ENCODE measurements at places on chromosomes 7 and 10.
A peak's percentile ranks its signal among the peaks of the same experiment; 100 is the strongest.

GRCh38 chr10:29470843-29471543 is 163.8 kb downstream of the SVIL start:
- DNase-seq = peak; percentile 54

- DNase-seq = peak; percentile 57
These were observed 60.2 kb downstream of the CHST15 start for GRCh38 chr10:124032971-124033886.

- DNase-seq = no peak
These were observed 1519.6 kb downstream of the REEP3 start for GRCh38 chr10:65040796-65041195.

DNA sequence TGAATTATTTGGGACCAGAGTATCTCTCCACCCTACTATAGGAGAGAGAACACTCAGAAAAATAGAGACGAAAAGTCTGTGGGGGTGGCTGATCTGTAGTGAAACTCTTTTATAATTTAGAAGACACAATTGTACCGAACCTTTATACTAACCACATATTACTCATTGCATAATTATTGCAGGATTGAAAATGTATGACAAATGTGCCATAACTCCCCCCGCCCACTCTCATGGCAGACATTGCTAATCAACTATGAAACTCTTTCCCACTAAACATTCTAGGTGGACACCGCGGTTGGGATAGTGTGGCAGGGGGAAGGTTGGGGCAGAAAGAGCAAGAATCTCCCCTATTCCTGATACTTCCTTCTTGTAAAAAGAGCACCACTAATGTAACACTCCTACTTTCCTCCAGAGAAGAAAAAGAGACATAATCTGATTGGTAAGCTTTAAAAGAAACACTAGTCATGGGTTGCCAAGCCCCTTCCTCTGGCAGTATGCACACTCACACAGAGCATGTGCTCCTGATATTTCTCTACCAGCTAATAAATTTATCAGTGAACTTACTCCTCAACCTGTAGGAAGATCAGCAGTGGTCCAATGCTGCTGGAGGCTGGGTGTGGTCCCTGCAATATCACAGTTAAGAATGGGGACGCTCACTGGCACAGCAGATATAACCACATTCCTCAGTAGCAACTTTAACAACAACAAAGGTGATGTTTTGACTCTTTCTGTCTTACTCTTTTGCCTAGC is 18.7 kb upstream of the ARID5B start:
- peak; percentile 79 for DNase-seq

DNA sequence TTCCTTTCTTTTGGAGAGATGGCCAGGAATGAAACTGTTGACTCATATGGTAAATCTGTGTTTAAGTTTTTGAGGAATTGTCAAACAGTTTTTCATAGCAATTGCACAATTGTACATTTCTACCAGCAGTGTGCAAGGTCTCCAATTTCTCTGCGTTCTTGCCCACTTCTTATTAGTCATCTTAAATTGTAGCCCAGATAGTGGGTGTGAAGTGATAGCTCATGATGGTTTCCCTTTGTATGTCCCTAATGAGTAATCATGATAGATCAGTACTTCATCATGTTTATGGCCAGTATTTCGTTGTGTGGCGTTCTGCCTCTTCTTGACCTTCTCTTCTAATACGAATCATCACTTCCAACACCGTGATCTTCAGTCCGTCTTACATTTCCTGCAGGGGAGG is 136.3 kb downstream of the DOCK1 start:
- peak; percentile 96 for DNase-seq

- DNase-seq = no peak
These were observed 141.7 kb upstream of the COL1A2 start for GRCh38 chr7:94252971-94253370.

DNA sequence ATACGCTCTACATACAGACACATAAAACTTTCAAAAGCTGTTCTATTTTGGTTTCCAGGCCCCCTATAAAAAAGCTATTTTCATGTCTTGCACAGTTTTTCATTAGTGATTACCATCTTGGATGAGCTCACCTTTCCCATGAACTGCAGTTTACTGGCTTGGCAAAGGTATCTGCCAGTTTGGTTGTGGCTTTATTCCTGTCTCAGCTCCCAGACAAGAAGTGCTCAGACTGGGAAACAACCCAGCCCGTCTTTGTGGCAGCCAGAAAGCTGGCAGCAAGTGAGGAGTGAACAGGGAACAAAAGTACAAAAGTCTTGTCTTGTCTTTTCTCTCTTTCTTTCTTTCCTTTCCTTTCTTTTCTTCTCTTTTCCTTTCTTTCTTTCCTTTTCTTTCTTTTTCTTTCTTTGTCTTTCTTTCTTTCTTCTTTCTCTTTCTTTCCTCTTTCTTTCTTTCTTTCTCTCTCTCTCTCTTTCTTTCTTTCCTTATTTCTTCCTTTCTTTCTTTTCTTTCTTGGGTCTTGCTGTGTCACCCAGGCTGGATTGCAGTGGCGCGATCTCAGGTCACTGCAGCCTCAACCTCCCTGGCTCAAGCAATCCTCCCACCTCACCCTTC is 138.8 kb downstream of the CFAP58 start:
- no peak for DNase-seq

DNA sequence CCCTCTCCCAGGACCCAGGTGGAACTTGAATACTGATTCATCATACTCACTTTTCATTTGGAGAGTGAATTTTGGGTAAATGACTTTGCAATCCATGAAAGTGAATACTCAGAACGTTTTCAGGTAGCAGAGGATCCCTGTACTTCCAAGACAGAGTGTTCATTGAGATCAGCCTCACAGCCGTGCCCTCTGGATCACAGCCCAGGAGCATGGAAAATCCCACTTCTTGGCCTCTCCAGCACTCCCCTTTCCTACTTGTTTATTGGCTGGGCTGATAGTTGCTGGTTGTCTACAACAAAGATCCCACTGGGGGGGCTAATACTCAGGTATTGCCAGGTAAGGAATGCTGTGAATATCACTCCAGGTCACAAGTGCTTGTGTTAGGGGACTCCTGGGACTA is 5.9 kb downstream of the GCK start:
- DNase-seq = no peak

GRCh38 chr10:93319096-93319495 is 163.0 kb downstream of the MYOF start:
- no peak for DNase-seq

GRCh38 chr10:42950606-42951485 is 126.0 kb upstream of the RET start:
- no peak for DNase-seq

DNA sequence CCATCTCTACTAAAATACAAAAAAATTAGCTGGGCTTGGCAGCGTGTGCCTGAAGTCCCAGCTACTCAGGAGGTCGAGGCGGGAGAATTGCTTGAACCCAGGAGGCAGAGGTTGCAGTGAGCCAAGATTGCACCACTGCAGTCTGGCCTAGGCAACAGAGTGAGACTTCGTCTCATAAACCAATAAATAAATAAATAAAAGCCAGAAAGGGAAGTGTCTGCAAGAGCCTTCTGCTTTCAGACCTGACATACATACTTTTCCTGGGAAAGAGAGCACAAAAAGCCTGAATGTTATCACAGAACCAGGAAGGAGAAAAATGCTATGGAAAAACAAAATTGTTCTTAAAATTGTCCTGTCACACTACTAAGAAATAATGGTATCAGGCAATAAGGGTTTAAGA is 4.1 kb upstream of the KIF5B start:
- no peak for DNase-seq

DNA sequence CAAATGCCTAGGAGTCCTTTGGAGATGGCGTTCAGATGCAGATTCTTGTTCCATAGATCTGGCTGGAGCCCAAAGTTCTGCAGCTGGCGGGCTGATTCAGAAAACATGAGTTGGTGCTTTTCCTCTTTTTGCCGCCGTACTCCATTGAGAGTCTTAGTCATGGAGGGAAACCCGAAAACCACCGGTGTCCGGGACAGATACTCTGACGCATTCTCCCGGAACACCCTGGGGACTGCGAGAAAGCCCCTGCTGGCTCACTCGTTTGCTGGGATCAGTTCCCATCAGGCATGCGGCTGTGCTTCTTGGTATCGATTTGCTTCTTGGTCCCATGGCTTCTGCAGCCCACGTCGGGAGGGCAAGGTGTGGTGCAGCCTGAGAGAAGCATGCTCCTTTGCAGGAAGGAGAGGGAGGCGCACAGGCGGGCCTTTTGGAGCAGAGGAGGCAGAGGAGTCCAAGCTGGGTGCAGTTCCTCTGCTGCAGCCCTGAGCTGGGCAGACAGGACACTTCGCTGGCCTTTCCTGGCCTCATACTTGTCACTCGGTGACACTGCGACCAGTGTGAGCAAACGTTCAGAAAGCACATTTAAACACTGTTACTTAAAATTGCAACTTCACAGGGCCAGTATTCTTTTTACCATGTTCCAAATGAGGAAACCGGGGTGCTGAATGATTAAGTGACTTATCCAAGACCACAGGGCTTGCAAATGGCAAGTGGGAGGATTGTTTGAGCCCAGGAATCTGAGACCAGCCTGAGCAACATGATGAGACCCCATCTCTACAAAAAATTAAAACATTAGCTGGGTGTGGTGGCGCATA is 30.6 kb upstream of the PFKFB3 start:
- DNase-seq = peak; percentile 96

- DNase-seq = no peak
These were observed 68.4 kb downstream of the CACNA2D1 start for GRCh38 chr7:82375129-82375528.

DNA sequence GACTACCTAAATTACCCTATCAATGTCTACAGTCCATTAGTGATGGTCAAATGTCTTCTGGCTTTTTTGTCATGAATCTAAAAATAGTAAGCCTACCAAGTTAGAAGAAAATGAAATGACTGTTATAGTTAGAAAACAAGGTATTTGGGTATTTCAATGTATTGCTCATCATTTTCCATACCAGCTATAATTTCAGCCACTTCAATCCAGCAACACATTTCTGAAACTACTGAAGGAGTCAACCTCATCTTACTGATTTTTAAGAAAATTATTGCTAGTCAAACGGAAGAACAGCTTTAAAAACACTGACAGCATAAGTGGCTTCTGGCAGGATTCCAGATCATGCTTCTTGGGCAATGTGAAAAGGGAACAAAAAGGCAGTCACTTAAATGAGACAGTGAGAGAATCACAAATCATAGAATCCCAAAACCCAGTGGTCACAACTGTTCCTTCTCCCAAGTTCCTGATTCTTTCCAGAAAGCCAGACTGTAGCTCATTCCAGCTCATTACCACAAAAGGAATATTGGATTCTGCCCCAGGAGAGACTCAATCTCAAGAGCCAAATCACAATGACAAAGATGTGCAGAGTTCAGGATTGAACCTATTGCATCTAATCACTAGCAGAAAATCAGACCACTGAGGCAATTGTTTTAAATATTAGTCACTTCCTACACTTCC is 61.2 kb upstream of the LRRN3 start:
- DNase-seq = peak; percentile 47

GRCh38 chr10:48306265-48306869 is at the start of gene MAPK8:
TSS of gene MAPK8 (plus strand) at chr10:48306677. CDS start at chr10:48401661, 94,984 bp downstream.
- DNase-seq = peak; percentile 87

- DNase-seq = no peak
These were observed 37.0 kb downstream of the ALOX5 start for GRCh38 chr10:45410807-45411606.

GRCh38 chr7:99740573-99741440 is 5.8 kb upstream of the CYP3A7 start:
- peak; percentile 37 for DNase-seq

DNA sequence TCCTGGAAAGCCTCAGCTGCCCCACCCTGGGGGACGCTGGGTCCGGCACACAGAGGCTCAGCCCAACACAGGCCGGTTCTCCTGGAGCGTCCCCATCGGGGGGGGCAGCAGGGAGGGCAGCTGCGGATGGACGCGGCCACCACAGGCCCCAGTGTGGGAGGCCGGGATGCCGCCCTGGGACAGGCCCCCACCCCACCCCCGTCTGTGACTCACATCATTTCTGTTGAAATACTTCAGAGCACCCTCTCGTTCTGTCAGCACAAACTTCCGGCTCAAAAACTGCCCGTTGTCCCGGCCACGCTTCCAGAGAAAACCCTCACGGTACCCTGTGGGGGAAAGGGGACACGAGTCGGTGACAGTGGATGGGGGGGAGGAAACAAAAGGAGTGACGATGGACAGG is 28.5 kb downstream of the GET4 start:
- no peak for DNase-seq

- DNase-seq = peak; percentile 23
These were observed 58.1 kb downstream of the AGMO start for GRCh38 chr7:15503603-15504290.

GRCh38 chr7:72098807-72099580 is 313.1 kb downstream of the CALN1 start:
- peak; percentile 100 for DNase-seq

DNA sequence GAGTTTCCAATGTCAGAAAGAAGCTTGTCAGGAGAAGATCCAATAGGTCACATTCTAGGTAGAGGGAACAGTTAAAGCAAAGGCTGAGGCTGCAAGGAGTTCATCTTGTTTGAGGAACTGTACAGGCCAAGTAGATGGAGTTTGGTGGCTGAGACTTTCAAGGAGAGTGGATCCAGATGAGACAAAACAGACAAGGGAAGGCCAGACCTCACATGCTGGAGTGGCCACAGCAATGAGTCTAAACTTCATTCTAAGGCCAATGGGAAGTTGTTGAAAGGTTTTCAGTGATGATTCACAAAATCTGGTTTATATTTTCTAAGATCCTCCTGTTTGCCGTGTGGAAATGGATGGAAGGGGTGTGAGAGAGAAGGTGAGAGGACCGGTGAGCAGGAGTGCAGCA is 40.0 kb downstream of the EPDR1 start:
- no peak for DNase-seq

GRCh38 chr7:118082506-118082905 is 101.5 kb upstream of the LSM8 start:
- DNase-seq = no peak

DNA sequence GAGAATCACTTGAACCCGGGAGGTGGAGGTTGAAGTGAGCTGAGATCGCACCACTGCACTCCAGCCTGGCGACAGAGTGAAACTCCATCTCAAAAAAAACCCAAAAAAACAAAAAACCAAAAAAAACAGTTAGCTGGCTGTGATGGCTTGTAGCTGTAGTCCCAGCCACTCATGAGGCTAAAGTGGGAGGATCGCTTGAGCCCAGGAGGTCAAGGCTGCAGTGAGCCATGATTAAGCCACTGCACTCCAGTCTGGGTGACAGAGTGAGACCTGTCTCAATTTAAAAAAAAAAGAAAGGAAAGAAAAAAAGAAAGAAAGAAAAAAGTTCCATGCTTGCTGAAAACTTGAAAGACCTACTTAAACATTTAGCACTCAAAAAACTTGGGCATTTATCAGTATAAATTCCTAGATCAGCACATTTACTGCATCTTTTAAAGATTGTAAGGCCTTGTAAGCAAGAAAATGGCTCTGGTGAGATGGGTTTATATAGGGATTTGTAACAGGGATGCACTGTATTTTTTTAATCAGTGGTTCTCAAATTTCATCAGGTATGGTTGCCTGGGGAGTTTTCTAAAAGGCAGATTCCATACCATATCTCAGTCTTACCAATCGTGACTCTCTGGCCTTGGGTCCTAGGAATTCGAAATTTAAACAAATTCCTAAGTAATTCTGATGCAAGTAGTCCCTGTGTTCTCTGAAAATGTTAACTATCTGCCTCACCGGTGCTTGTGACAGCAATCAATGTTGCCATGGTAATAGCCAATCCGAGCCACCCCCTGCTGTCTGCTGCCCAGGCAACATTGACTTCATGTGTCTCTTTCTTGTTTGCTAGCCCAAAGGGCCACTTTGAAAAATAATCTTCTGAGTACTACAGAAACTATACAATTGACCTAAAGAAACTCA is 11.5 kb upstream of the NT5C2 start:
- peak; percentile 41 for DNase-seq

GRCh38 chr7:110065121-110065520 is 1025.8 kb upstream of the LRRN3 start:
- DNase-seq = no peak
